ENCODE measurements at places on chromosomes 1 and 21. TPM values are rescaled to one million over a fixed set of nuclear protein-coding genes. Genes with fewer than 3 reads are reported as not detected.

POU3F1 gene
- 2.8 TPM for total RNA-seq

TBX15 gene
- not detected for total RNA-seq

ANXA9 gene
- 39.7 TPM for total RNA-seq

TTLL7 gene
- total RNA-seq: 29.2 TPM

REN gene
- total RNA-seq: 0.89 TPM

ZNF593OS gene
- not detected for total RNA-seq

WNT3A gene
- 0.21 TPM for total RNA-seq

CLCNKB gene
- total RNA-seq: 0.65 TPM

RNF186 gene
- not detected for total RNA-seq

SPATA21 gene
- not detected for total RNA-seq

CD48 gene
- 6.0 TPM for total RNA-seq

EXTL2 gene
- total RNA-seq: 22.1 TPM

FCAMR gene
- not detected for total RNA-seq

FTCD gene
- total RNA-seq: 0.91 TPM

S100A9 gene
- total RNA-seq: 151 TPM

PRR9 gene
- total RNA-seq: not detected

RGS16 gene
- total RNA-seq: 22.4 TPM

PCNX2 gene
- total RNA-seq: 49.8 TPM

FCRL2 gene
- total RNA-seq: 0.42 TPM
